ENCODE measurements at places on chromosomes 1 and 21. TPM values are rescaled to one million over a fixed set of nuclear protein-coding genes. Genes with fewer than 3 reads are reported as not detected.
A peak's percentile ranks its signal among the peaks of the same experiment; 100 is the strongest.

- peak overlapping the region; percentile 18 for H3K27ac ChIP-seq
- H3K4me3 ChIP-seq, result peak overlapping the region; percentile 71
- peak; percentile 71 for DNase-seq
- H3K4me1 ChIP-seq, result peaks cover 21% of the 10 kb centered on the region
Observed at GRCh38 chr1:160070243-160071163, 543 bp upstream of the KCNJ10 start.

- H3K36me3 ChIP-seq, result peaks cover 25% of the 10 kb centered on the region
- H3K27me3 ChIP-seq, result no peaks in the 10 kb centered on the region
- H3K27ac ChIP-seq, result peak overlapping the region; percentile 94
- peak overlapping the region; percentile 94 for H3K4me3 ChIP-seq
Observed at GRCh38 chr1:93080179-93080823, 1.2 kb downstream of the MTF2 start.

DNA sequence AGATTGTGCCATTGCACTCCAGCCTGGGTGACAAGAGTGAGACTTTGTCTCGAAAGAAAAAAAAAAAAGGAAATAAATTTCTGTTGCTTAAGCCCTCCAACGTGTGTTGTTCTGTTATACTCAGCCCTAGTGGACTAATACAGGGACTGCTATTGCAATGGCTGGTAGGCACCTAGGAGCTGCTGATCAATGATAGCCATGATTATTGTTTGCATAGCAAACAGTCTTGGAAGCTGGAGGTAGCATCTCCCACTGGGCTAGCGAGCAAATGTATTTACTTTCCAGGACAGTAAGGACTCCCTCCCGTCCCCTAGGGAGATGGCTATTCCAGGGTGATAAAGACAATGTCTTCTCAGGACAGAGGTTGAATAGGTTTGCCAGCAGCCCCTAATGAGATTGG is 13.5 kb upstream of the TNFRSF8 start:
- peaks cover 8% of the 10 kb centered on the region for H3K27me3 ChIP-seq
- DNase-seq, result no peak
- H3K27ac ChIP-seq, result no peak overlapping the region
- no peaks in the 10 kb centered on the region for H3K36me3 ChIP-seq
- H3K4me1 ChIP-seq, result peaks cover 34% of the 10 kb centered on the region
- H3K4me3 ChIP-seq, result no peak overlapping the region

DNA sequence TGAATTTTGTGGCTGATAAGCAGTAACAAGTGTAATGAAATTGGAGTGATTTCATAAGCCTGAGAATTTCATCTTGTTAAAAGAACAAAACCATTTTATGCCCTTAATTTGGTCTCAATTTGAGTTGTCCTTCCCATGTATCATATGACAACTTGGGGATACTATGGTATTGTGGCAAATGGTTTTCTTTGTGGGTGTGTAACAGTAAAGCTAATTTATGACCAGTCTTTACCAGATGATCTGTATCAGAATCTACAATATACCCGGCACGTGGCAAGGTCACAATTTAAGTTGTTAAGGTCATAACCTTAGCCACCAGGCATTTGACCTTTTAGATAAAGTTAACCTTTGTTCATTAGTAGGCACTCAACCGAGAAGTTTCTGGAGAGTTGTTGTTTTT is 9.1 kb downstream of the NFIA start:
- H3K27ac ChIP-seq, result no peak overlapping the region
- peaks cover 4% of the 10 kb centered on the region for H3K4me1 ChIP-seq
- H3K36me3 ChIP-seq, result peaks cover 2% of the 10 kb centered on the region
- no peak for DNase-seq

GRCh38 chr1:7198664-7199063 is 413.4 kb downstream of the CAMTA1 start:
- DNase-seq, result no peak
- no peak overlapping the region for H3K27ac ChIP-seq
- H3K27me3 ChIP-seq, result peaks cover 12% of the 10 kb centered on the region
- H3K4me1 ChIP-seq, result peaks cover 2% of the 10 kb centered on the region
- no peaks in the 10 kb centered on the region for H3K36me3 ChIP-seq
- no peak overlapping the region for H3K4me3 ChIP-seq

- H3K27me3 ChIP-seq, result no peaks in the 10 kb centered on the region
- DNase-seq, result no peak
- H3K4me3 ChIP-seq, result no peak overlapping the region
- H3K27ac ChIP-seq, result no peak overlapping the region
- peaks cover 8% of the 10 kb centered on the region for H3K36me3 ChIP-seq
Observed at GRCh38 chr1:54361342-54361741, 44.9 kb downstream of the SSBP3 start.

DNA sequence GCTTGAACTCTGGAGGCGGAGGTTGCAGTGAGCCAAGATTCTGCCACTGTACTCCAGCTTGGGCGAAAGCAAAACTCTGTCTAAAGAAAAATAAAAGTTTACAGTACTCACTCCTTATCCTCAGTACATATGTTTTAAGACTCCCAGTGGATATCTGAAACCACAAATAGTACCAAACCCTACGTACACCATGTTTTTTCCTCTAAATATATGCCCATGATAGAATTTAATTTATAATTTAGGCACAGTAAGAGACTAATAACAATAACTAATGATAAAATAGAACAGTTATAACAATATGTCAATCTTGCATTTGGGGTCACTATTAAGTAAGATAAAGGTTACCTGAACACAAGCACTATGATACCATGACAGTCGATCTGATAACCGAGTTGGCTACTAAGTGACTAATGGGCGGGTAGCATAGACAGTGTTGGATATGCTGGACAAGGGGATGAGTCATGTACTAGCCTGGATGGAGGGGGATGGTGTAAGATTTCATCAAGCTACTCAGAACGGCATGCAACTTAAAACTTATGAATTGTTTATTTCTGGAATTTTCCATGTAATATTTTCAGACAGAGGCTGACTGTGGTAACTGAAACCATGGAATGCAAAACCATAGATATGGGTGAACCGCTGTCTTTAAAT is 43.7 kb downstream of the ST7L start:
- no peaks in the 10 kb centered on the region for H3K27me3 ChIP-seq
- no peak overlapping the region for H3K27ac ChIP-seq
- H3K4me1 ChIP-seq, result no peaks in the 10 kb centered on the region
- H3K4me3 ChIP-seq, result no peak overlapping the region

GRCh38 chr1:105785021-105785420 is 1271.5 kb upstream of the PRMT6 start:
- no peak for DNase-seq
- no peak overlapping the region for H3K27ac ChIP-seq
- no peaks in the 10 kb centered on the region for H3K27me3 ChIP-seq
- H3K4me1 ChIP-seq, result no peaks in the 10 kb centered on the region
- H3K4me3 ChIP-seq, result no peak overlapping the region

- H3K36me3 ChIP-seq, result no peaks in the 10 kb centered on the region
- H3K27me3 ChIP-seq, result peaks cover 14% of the 10 kb centered on the region
- DNase-seq, result no peak
- no peak overlapping the region for H3K4me3 ChIP-seq
- H3K27ac ChIP-seq, result no peak overlapping the region
- H3K4me1 ChIP-seq, result no peaks in the 10 kb centered on the region
Observed at GRCh38 chr21:29800056-29800455, 139.7 kb downstream of the GRIK1 start.

GRCh38 chr21:15291621-15292266 is 226.9 kb upstream of the NRIP1 start:
- no peaks in the 10 kb centered on the region for H3K27me3 ChIP-seq
- H3K4me1 ChIP-seq, result no peaks in the 10 kb centered on the region
- H3K36me3 ChIP-seq, result no peaks in the 10 kb centered on the region
- H3K27ac ChIP-seq, result no peak overlapping the region
- no peak for DNase-seq
- H3K4me3 ChIP-seq, result no peak overlapping the region

- H3K36me3 ChIP-seq, result no peaks in the 10 kb centered on the region
- peak; percentile 71 for DNase-seq
- no peaks in the 10 kb centered on the region for H3K4me1 ChIP-seq
- no peak overlapping the region for H3K4me3 ChIP-seq
- H3K27me3 ChIP-seq, result peaks cover 10% of the 10 kb centered on the region
Observed at GRCh38 chr1:152495066-152495675, 15.4 kb upstream of the LCE5A start.

DNA sequence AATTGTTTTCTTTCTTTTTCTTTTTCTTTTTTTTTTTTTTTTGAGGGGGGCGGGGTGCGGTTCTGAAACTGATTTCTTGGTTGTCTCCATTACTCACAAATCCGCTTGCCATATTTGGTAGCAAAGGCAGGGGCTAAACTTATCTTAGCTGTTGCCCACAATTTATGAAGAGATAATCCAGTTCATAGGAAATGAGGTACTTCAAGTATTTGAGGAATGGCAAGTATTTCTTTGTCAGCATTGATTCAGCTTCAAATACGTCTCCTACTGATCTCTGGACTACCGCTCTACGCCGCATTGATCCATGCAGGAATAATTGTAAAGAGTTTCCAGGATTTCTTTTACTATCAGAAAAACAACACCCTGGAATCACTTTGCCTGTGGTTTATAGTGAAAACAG is 289.2 kb upstream of the DPYD start:
- no peaks in the 10 kb centered on the region for H3K4me1 ChIP-seq
- no peaks in the 10 kb centered on the region for H3K36me3 ChIP-seq
- H3K27ac ChIP-seq, result no peak overlapping the region
- DNase-seq, result no peak

DNA sequence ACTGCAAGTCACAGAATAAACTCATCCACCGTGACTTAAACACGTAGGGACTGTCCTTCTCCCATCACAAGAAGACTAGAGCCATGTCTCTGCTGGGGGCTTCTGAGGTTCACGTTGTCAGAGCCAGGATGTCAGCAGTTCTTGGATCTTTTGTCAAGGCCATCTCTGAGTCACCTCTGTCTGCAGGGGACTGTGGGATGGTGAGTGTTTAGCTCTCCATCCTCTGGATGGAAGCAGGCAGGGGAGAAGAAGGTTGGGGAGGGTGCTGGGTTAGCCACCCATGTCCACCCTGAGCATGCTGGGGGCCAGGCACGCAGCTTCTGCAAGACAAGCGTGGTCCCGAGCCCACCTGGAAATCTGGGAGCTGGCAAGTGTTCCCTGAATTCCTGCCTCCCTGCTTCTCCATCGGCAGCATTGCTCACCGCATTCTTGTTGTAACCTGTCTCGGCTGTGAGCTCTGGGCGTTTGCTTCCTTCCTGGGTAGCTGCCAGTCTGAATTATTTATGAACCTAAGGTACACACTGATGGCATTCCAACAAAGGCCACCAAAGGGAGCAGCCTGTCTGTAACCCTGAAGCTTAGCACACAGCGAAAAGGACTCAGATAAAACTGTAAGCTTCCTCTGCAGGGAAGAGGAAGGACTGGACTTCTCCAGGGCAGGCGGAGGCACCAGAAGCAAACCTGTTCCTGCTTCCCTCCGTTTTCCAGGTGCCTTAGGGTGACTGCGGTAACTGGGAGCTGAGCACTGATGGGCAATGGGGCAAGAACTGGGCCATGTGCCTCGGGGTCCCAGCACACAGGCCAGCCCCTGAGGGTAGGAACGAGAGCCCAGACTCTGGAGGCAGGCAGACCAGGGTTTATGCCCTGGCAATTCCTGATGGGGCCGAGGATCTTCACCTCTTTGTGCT is 88.6 kb downstream of the RIPK4 start:
- H3K36me3 ChIP-seq, result no peaks in the 10 kb centered on the region
- no peak overlapping the region for H3K4me3 ChIP-seq
- H3K4me1 ChIP-seq, result no peaks in the 10 kb centered on the region
- H3K27ac ChIP-seq, result no peak overlapping the region

- H3K27ac ChIP-seq, result peak overlapping the region; percentile 99
- peak overlapping the region; percentile 89 for H3K4me3 ChIP-seq
- no peaks in the 10 kb centered on the region for H3K27me3 ChIP-seq
- peaks cover 33% of the 10 kb centered on the region for H3K36me3 ChIP-seq
Observed at GRCh38 chr1:248858096-248858890, 592 bp downstream of the ZNF692 start.

- H3K4me1 ChIP-seq, result no peaks in the 10 kb centered on the region
- H3K4me3 ChIP-seq, result no peak overlapping the region
- peaks cover 3% of the 10 kb centered on the region for H3K27me3 ChIP-seq
- no peak for DNase-seq
- H3K36me3 ChIP-seq, result no peaks in the 10 kb centered on the region
- H3K27ac ChIP-seq, result no peak overlapping the region
Observed at GRCh38 chr1:232273011-232273410, 356.9 kb downstream of the SIPA1L2 start.

DNA sequence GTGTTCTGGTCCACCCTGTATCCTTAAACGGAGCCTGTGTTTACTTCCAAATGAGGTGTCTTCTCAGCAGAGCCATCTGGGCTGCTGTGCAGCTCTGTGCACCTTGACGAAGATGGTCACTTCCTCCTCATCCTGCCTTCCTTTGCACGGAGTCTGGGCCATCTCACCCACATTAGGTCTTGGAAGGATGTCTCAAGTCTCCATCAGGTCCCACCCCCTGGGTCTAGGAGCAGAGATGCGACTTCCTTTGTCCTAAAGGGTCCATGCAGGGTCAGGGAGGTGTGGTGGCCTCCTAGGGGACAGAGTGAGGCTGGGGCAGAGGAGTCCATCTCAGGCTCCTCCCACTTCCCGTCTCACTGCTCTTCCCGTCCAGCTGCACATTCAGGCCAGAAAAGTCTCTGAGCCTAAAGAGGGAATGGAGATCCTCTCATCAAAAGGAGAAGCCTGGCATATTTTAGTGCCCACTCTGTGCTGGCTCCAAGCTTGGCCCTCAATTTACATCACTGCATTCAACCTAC is 209.2 kb downstream of the MATN1 start:
- H3K36me3 ChIP-seq, result no peaks in the 10 kb centered on the region
- H3K4me1 ChIP-seq, result no peaks in the 10 kb centered on the region
- no peak overlapping the region for H3K4me3 ChIP-seq

GRCh38 chr1:192764675-192765074 is 44.2 kb upstream of the RGS2 start:
- no peaks in the 10 kb centered on the region for H3K4me1 ChIP-seq
- H3K36me3 ChIP-seq, result no peaks in the 10 kb centered on the region
- peaks cover 29% of the 10 kb centered on the region for H3K27me3 ChIP-seq
- no peak overlapping the region for H3K4me3 ChIP-seq

DNA sequence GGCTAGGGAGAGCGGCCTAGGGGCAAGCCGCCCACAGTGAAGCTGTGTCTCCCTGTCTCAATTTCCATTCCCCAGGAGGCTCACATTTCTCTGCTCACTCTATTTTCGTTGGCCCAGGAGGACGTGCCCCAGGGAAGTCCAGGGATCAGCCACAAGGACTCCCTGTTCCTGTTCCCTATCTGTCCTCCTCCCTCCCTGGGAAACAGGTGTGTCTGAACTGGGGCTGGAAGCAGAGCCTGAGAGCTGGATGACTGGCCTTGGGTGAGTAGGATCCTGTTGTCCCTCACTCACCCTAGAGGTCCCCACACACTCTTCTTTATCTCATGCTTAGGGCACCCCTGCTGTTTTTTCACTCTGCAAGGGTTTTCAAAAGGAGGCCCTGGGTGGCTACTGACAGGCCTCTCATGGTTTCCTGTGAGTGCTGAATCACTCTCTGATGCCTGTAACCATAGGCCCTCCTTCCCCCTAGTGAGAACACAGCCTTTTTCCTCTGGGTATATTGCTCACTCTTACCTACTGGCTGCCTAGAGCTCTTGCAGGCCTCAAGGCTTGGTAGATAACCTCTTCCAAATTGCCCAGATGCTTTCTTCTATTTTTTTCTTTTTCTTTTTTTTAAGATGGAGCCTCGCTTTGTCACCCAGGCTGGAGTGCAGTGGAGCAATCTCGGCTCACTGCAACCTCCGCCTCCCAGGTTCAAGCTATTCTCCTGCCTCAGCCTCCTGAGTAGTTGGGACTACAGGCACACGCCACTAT is 3.3 kb upstream of the UTP11 start:
- H3K4me1 ChIP-seq, result peaks cover 48% of the 10 kb centered on the region
- peak; percentile 79 for DNase-seq
- H3K4me3 ChIP-seq, result peak overlapping the region; percentile 51
- H3K27me3 ChIP-seq, result no peaks in the 10 kb centered on the region
- H3K36me3 ChIP-seq, result peaks cover 19% of the 10 kb centered on the region

The TACSTD2 gene
- total RNA-seq, result 0.11 TPM

The KLHDC7A gene
- not detected for total RNA-seq

The SLC22A15 gene
- total RNA-seq, result 0.23 TPM

The HSF2BP gene
- total RNA-seq, result 1.6 TPM

The BCL2L15 gene
- total RNA-seq, result 1.1 TPM

The OLIG2 gene
- not detected for total RNA-seq
